Activated CD8-positive, alpha-beta memory T cell treated with anti-CD3 and anti-CD28 coated beads for 1 hour (primary cell): ENCODE measurements at places on chromosomes 12 and 14.

GRCh38 chr12:31370531-31371255 is 44.7 kb upstream of the SINHCAF start:
- no peak for DNase-seq

DNA sequence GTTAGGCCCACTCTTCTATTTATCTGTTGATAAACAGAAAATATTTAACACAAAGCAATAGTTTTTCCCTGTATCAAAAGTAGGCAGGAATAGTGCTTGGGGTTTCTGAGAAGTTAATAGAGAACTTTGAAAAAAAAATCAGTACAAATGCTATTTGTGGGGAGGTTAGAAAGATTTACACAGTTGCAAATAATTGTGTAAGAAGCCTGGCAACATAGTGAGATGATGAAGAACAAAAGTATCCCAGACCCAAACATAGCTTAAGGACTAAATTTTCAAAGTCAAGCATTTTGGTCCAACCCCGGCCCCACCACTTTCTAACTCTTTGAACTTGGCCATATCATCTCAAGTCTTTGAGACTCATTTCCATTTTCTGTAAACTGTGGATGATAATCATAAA is 687.5 kb upstream of the TMEM132C start:
- DNase-seq: no peak

DNA sequence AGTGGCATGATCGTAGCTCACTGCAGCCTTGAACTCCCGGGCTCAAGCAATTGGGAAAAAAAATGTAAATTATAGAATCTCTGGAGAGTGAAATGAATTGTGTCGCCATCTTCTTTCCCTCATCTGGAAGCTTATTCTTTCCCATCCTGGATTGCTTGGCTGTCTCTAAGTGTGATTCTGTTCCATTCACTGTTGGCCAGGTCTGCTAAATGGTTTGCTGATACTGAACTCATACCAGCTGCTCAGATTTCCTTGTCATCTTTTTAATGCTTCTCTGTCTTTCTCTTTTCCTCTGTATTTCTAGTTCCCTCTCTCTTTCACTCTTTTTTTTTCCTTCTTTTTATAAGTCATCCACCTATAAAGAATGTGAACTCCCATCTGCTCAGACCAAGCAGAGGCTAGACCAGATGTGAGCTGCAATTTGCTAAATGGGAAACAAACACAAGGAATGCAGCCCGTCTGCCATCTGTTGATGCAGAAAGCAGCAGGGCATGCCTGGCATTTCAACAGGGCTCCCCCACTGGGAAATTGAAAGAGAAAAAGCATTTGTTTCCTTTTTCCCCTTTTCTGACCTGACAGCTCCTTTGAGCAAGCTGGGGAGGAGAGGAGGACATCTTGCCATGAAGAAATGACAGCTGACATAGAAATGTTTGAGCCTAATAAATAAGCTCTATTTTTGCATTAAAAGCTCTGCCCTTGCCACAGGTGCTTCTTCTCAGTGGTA is 1823.6 kb upstream of the FLRT2 start:
- no peak for DNase-seq

DNA sequence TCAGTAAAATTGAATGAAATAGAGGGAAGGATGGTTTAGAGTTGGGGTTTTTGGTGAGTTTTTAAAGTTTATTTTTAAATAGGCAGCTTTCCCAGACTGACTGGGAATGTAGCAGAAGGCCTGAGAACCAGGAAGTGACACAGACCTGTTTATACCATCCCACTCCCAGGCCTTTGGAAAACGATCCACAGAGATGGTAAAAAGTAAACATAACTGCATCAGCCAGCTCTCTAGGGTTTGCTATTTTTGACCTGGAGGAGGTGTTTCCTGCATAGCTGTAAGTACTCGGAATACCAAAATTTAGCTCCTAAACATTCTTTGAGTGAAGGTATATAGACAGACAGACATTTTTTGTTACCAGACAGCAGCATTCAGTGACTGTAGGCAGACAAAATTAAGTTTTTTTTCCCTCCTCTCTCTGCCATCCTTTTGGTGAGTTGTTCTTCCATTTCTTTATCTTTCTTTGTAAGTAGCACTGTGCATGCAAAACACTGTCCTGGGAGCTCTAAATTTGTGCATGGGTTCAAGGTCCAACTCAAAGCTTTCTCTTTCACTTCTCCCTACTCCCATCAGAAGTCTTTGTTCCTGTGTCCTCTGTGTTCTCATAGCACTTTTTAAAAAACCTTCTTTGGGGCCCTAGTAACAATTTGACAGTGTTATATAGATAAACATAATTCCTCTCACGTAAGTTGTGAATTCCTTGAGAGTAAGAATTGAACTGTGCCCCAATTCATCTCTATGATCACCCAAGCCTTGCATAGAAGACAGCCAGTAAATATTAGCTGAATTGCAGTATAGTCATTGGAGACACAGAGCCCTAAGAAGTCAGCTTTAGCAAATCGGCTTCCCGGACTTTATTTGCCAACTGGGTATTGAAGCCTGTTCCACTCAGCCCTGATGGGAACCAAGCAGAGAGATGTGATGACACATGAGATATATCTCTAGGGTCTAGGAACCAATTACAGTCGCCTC is 37.4 kb downstream of the SUSD6 start:
- no peak for DNase-seq

GRCh38 chr12:123816896-123817537 is 54.9 kb downstream of the DNAH10 start:
- DNase-seq: no peak

DNA sequence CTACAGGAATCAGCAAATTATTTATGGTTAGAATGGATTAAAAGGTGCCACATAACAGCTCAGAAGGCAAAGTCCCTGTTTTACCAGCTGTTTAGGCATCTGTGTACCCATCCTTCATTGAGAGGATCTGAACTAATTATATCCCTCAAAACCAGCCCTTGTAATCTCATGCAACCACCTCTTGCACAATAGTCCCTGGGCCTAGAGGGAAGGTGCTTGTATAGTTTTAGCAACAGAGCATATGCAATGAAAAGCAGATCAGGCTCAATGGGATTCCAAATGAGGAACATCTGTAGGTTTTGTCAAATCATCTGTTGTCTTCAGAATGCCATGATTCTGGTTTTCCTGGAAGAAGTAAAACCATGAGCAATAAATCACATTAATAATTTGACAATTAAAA is 26.0 kb upstream of the GLIPR1L2 start:
- no peak for DNase-seq

- DNase-seq: no peak
These were observed 153.6 kb downstream of the KTN1 start for GRCh38 chr14:55733599-55733998.

GRCh38 chr12:123363390-123363739 is 1.3 kb downstream of the SBNO1 start:
- DNase-seq: no peak
